ENCODE measurements at places on chromosomes 4 and X.

GRCh38 chrX:149629730-149630387 lies 1.7 kb downstream of the TMEM185A start:
- DNase-seq, result no peak

DNA sequence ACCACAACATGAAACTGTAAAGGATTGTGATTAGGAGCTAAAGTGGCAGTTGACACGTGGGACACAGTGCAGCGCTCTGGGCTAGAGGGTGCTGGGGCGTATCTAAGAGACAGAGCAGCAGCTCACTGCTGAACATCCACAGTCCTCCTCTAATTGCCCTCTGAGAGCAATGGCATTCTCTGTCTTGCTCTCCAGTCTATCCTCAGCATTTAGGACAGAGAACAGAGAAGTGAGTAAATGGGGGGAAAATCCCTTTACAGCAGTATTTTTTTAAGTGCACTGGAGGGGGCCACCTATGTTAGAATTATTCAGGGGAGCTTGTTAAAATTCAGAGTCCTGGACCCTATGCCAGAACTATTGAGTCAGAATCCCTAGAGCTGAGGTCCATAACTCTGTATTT lies 4.2 kb upstream of the TMEM154 start:
- DNase-seq, result no peak

DNA sequence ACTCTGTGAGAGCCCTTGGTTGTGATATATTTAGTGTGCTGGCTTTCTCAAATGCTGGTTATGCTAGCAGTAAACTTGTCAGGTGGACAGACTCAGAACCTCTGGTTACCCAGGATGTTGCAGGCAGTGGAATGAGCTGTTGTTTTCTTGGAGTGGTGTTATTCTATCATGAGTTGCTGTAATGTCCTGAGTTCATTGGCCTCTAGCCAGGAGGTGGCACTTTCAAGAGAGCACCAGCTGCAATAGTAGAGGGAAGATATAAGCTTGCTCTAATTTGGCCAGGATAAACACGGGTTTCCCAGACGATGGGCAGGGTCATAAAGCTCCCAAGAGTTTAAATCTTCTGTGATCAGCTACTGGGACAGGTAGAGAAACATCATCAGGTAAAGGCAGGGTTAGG lies 95.0 kb upstream of the UBQLN2 start:
- DNase-seq, result no peak

DNA sequence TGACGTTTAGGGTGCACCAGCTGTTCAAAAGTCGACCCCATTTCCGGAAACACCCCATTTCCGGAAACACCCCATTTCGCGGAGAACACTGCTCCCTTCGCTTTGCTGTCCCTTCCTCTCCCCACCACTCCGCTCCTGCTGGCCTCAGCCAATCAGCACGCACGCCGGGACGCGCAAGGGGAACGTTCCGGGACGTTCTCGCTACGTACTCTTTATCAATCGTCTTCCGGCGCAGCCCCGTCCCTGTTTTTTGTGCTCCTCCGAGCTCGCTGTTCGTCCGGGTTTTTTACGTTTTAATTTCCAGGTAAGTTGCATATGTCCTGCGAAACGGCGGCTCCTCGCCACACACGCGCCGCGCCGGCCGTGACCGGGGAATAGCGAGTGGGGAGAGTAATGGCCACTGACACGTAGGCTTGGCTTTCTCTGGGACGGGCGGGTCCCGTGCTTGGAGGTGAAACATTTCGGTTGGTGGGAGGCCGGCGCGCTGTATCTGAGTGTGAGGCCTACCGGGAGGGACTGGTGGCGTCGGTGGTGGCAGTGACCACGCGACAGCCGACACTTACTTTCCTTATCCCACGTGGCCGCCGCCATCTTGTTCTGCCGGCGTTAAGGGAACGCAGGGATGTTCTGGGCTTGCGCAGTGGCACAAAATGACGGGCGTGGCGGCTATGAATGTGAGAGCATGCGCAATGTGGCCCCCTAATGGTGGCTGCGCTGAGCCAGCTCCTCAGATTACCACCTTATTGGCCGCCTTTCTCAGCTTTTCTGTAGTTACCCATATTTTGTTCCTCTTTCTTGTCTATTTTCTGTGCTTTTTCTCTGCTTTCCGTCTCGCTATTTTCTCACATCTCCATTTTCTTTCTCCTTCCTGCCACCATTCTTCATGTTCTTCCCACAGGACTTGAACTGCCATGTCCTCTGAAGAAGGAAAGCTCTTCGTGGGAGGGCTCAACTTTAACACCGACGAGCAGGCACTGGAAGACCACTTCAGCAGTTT lies at the start of gene RBM3:
Gene RBM3, plus strand, starts transcription at position 215 of the 997 bp plus-strand sequence. Its CDS starts 697 bp downstream, at position 912.
- peak; percentile 76 for DNase-seq

DNA sequence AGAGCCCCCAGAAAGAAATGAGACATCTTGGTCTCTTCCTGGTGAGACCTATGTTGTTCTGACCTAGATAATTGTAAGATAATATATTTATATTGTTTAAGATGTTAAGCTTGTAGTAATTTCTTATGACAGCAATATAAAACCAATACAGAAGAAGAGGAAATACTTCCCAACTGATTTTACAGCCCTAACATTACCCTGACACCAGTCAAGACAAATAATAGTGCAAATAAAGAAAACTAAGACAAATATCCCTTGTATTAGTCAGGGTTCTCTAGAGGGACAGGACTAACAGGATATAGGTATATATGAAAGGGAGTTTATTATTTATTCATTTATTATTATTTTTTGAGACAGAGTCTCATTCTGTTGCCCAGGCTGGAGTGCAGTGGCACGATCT lies 18.7 kb downstream of the TCEAL8 start:
- DNase-seq, result no peak

- no peak for DNase-seq
Observed at GRCh38 chr4:5894266-5894665, 1.4 kb upstream of the CRMP1 start.

DNA sequence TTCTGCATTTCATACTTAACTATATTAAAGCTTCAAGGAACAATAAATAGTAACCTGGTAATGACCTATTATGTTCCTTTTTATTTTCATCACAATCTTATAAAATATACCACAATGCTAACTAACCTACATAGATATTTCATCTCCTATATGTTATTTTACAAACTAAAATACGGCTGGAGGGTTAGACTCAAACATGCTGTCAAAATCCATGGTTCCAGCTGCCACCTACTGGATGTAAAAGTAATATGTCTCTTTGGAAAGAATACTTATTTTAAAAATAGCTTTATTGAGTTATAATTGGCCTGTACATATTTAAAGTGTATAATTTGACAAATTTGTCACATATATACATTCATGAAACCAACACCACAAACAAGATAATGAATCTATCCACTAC lies 15.0 kb downstream of the RGN start:
- DNase-seq, result no peak
